ENCODE measurements at places on chromosomes 12 and 14. TPM values are rescaled to one million over a fixed set of nuclear protein-coding genes. Genes with fewer than 3 reads are reported as not detected.

GRCh38 chr14:40694023-40694422, 912.7 kb upstream of the LRFN5 start:
- no peak for DNase-seq

- DNase-seq = no peak
Measured at GRCh38 chr12:42560977-42561376, 28.6 kb downstream of the PRICKLE1 start.

HECTD1 gene
- total RNA-seq = 185 TPM

- DNase-seq = no peak
Measured at GRCh38 chr12:54294953-54295566, 5.8 kb downstream of the NFE2 start.

PPP4R4 gene
- total RNA-seq = 0.06 TPM

GRCh38 chr12:100666588-100666987, 93.1 kb downstream of the GAS2L3 start:
- DNase-seq = no peak

- DNase-seq = peak; percentile 43
Measured at GRCh38 chr14:82710267-82710841, 1176.7 kb upstream of the SEL1L start.

- DNase-seq = no peak
Measured at GRCh38 chr12:48671231-48671856, 10.7 kb downstream of the KANSL2 start.

AMIGO2 gene
- total RNA-seq = 1.5 TPM

DNA sequence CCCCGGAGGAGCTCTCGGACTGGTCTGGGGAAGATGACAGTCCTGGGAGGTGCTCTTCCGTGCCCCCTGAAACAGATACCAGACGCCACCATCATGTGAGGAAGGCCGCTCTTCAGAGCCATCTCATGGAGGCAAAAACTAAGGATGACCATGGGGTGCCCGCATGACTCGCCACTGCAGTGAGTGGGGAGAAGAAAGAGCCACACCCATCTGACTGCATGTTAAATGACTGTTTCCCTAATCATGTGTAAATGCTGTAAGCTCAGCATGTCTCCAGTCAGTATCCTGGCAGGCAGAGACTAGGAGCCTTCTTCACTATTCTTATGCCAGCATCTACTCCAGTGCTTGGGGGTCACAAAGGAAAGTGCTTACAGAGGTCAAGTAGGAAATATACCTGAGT, 4.0 kb downstream of the STON2 start:
- no peak for DNase-seq

- no peak for DNase-seq
Measured at GRCh38 chr14:22667881-22668280, 23.7 kb upstream of the OR6J1 start.

TAS2R9 gene
- not detected for total RNA-seq

DNA sequence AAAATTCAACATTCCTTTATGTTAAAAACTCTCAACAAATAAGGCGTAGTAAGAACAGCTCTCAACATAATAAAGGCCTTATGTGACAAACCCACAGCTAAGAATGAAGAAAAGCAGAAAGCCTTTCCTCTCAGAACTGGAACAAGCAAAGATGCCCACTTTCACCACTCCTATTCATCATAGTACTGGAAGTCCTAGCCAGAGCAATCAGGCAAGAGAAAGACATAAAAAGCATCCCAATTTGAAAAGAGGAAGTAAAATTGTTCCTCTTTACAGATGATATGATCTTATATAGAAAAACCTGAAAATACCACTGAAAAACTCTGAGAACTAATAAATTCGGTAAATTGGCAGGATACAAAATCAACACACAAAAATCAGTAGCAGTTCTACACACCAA, 52.1 kb downstream of the STON2 start:
- no peak for DNase-seq

- DNase-seq = no peak
Measured at GRCh38 chr12:71748081-71748850, 6.4 kb upstream of the RAB21 start.

TAS2R13 gene
- 0.46 TPM for total RNA-seq

DNA sequence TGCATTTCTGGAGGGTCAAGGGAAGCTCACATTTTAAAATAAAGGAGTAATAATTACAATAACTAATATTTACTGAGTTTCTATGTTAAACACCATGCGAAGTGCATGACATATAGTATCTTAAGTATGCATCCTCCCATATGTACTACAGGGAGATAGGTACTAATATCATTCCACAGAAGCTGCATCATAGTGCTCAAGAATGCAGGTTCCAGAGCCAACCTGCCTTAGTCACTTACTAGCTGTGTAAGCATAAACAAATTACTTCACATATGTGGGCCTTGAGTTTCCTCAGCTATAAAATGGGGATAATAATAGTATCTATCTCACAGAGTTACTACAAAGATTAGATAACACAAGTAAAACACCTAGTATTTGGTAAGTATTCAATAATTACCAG, 18.3 kb downstream of the ARMH4 start:
- DNase-seq = no peak

DNA sequence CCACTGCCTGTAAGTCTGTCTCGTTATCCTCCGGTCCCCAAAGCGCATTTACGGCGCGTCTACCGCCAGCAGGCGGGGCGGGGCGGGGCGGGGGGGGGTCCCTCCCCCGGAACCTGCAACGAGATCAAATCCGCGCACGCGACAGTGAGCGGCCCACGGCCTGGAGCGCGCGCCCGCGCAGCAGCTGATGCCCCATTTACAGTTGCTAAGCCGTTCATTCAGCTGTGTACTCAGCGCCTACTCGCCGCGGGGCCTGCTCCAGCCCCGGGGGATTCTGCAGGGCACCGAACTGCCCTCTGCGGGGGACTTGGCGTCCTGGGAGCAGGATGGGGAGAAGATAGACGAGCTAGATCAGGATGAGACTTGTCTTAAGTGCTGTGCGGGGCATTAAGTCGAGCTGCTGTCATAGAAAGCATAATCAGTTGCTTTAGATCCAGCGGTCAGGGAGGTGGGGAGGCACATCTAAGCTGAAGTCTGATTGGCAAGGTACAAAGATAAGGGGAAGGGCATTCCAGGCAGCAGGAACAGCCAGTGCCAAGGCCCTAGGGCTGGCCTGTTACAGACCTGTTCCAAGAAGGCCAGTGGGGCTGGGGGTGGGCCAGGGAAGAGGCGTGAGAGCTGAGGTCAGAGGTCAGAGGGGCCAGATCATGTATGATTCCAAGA, 1.4 kb upstream of the CCDC85C start:
- peak; percentile 56 for DNase-seq

SIX1 gene
- total RNA-seq = 0.27 TPM

ACOT4 gene
- 1.00 TPM for total RNA-seq

GRCh38 chr12:80045594-80045993, 53.7 kb upstream of the OTOGL start:
- DNase-seq = no peak

DNA sequence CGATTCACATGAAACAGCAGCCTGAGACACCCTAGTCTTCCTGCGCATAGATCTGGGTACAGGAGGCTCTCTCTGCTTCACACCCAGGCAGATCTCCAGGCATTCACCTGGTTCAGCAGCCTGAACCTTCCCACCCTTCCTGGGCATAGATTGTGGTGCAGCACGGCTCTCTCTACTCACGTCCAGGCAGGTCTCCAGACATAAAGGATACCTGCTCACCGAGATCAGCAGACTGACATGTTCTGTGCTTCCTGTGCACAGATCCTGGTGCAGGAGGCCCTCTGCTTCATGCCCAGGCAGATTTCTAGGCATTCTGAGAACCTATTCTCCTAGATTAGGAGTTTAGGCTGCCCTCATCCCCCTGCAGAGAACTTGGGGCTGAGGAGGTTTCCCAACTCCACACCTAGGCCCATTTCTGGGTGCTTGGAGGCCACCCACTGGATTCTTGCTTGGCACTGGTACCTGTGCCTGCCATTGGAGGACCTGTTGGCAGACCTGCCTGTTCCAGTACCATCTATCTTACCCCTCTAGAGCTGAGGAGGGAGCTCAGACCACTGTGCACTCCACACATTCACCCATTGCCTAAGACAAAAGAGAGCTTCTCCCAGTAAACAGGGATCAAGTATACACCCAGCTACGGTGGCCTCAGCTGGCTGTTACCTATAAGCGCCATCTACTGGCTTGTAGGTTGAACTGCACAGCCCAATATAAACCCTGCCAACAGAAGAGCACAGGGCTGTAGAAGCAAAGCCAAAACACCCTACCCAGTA, 28.0 kb upstream of the GARIN6 start:
- no peak for DNase-seq

CLEC2D gene
- 18.7 TPM for total RNA-seq

Data from heart left ventricle (tissue), 16 donors.